Astrocyte of the hippocampus (primary cell): ENCODE measurements at places on chromosomes 1 and 21.

GRCh38 chr1:145690587-145691558, 16.3 kb downstream of the PDZK1 start:
- DNase-seq = peak; percentile 74

GRCh38 chr1:92123868-92124267, 43.7 kb downstream of the BTBD8 start:
- no peak for DNase-seq

DNA sequence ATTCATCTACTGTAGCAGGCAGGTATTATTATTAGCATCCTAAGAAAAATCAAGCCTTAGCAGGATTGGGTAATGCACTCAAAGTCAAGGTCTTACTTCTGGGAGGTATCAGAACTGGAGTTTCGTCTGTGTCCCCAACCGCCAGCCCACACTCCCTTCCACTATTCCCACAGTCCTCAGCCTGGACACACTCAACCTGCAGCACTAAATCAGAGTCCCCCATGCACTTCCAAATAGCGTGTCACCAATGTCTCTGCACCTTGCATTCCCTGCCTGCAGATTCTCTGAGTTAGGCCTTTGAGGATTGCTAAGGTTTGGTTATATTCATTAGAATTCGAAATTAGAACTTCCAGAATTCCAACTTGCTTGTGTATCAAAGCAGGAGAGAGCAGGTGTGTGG, 3.9 kb downstream of the LYPD8 start:
- DNase-seq = no peak

DNA sequence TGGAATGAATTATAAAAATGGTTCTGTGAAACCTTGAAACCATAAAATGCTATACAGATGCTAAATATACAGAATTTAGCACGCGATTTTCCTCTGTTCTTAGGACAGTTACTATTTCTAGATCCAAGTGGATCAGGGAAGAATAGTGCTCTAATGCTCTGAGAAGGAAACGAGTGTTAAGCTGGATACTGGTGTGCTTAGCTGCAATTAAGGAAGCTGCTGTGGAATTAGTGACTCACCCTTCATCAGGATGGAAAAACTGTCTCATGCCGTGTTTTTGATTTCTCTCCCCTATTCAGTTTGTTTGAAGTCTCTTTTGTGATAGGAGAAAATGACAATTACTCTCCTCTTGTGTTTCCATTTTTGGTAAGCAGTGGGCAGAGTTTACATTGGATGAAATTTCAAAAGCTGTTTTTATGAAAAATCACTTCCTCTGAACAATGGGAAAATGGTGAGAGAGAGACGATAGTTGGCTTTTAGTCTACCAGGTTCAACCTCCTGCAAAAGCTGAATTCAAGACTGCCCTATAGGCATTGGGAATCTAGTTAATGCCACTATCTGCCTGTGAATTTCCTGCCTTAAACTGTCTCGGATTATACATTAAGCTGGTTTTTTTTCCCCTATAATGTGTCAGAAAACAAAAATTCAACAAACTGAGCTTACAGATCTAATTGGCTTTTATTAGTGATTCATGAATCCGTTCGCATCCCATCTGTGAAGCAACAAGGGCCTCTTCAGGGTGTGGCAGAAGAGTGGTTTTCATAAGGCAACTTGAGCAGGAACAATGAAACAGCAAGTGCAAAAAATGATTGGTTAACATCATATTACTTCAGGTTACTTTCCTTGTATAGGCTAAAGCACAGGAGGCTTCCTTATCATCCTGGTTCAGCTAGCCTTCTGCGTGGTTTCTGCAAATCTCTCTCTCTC, 179.8 kb downstream of the ST6GALNAC3 start:
- peak; percentile 76 for DNase-seq

- DNase-seq = no peak
Observed at GRCh38 chr21:41703857-41704501, 62.9 kb downstream of the RIPK4 start.

- no peak for DNase-seq
Observed at GRCh38 chr1:38115226-38115625, 68.6 kb upstream of the POU3F1 start.

- no peak for DNase-seq
Observed at GRCh38 chr21:34261841-34262468, 101.9 kb upstream of the KCNE2 start.

GRCh38 chr1:31412205-31412604, 808 bp upstream of the SERINC2 start:
- DNase-seq = no peak

GRCh38 chr1:151562661-151563060, 22.6 kb downstream of the TUFT1 start:
- no peak for DNase-seq
